ENCODE measurements at places on chromosomes 11 and 22.

DNA sequence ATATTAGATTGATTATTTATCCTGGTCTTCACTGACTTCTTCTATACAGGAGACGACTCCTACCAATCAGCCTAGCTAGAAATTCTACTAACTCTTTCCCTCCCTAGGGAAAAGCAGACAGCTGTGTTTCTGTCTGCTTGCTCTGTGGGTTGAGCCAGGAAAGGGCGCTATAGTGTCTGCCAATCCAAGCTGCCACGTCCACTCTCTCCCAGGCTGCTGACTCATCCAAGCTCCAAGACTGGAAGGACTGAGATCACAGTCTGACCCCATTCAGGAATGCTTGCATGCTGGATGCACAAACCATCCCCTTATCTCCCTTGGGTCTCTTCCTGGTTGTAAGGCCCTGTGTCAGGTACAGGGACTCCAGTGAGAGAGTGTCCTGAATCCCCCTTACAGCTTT, 955.6 kb downstream of the OPCML start:
- DNase-seq: no peak

- peak; percentile 68 for DNase-seq
Measured at GRCh38 chr11:19777039-19777376, 64.4 kb downstream of the NAV2 start.

DNA sequence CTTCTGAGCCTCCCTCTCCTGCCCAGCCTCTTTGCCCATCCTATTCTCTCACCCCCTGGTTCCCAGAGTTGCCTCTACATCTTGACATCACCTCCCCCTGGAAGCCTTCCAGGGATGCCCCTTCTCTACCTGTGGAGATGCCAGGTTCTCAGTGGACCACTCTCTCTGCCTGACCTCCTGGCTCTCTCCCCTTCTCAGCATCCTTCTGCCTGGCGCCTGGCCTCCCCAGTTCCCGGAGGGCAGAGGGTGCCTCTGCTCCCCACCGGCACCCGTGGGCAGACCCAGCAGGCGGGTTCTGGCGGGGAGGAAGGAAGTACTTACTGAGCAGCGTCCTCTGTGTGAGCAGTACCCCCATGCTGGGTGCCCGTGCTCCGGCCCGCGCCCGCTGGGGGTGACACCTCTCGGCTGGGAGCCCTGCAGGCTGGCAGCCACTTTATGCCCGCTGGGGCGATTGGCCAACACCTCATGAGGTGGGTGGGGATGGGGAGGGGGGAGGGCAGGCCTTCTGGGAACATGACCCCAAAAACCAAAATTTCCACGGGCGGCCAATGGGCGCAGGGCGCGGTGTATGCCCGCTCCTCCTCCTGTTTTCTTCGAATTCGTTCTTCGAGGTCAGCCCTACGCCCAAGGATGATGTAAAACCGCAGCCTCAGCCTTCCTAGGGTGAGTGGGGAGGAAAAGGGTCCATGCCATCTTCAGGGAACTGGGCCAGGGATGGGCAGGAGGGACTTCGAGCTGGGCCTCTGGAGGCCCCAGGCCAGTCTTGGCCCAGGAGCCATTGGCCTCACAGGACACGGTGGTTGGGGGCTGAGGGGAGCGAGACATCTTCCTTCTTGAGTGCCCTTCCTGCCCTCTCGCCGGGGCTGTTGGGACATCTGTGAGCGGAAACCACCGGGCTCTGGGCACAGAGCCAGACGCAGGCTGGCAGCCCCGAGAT, at the start of gene OSM:
Gene OSM (minus strand): TSS at position 407 of the 937 bp plus-strand sequence. CDS start 52 bp downstream, at position 355.
- no peak for DNase-seq

DNA sequence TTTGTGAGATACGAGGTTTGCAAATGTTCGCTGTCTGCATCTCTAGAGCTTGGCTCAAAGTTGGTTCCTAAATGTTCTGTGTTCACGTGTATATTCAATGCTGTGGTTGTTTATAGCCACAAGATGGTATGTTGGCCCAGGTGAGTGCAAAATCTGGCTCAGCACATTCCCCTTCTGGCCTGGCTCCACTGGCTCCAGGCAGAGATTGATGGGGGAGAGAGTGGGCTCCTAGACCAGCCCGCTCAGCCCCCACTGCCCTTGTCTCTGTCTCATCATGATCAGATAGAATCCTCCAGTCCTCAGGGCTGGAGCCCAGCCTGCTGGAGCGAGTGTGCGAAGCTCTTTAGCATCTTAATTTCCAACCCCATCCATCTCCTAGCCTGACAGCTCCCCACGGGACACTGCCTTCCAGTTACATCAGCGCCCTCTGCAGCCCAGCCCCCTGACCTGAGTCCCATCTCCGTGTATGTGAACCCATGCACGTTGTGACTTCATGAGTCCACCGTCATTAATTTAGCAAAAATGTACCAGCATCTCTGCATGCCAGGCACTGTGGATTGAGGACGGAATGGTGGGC, 2.0 kb downstream of the P2RX3 start:
- no peak for DNase-seq

- DNase-seq: no peak
Measured at GRCh38 chr11:58907780-58908179, 31.5 kb upstream of the GLYATL1 start.
